Right ventricle myocardium superior (tissue), 1 donor: ENCODE measurements at places on chromosomes 1 and 21. TPM values are rescaled to one million over a fixed set of nuclear protein-coding genes. Genes with fewer than 3 reads are reported as not detected.

- DNase-seq, result no peak
Measured at GRCh38 chr1:236149003-236149595, 6.8 kb downstream of the GPR137B start.

DNA sequence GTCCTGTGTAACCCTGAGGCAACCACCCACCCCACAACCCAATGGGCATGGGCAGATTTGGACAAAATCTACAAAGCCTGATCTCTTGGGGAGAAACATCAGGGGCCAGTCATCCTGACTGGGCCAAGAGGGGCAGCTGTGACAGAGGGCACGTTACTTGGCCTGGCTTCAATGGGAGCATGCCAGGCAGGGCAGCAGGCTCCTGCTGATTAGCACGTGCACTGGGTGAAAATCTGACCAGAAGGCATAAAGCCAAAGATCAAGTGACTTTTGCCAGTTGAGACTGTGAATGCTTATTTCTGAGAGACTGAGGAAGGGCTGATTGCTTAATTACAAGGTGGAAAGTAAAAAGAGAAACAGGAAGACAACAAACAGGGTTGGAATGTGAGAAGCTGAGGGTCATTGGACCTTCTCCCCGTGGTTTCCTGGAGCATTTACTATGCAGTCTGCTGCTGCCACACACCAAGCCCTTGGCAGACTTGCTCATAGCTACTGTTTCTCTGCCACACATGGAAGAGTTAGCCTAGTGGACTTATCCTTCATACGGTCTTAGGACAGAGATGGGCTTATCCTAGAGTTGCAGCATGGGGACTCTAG, 39.8 kb upstream of the TNR start:
- no peak for DNase-seq

DNA sequence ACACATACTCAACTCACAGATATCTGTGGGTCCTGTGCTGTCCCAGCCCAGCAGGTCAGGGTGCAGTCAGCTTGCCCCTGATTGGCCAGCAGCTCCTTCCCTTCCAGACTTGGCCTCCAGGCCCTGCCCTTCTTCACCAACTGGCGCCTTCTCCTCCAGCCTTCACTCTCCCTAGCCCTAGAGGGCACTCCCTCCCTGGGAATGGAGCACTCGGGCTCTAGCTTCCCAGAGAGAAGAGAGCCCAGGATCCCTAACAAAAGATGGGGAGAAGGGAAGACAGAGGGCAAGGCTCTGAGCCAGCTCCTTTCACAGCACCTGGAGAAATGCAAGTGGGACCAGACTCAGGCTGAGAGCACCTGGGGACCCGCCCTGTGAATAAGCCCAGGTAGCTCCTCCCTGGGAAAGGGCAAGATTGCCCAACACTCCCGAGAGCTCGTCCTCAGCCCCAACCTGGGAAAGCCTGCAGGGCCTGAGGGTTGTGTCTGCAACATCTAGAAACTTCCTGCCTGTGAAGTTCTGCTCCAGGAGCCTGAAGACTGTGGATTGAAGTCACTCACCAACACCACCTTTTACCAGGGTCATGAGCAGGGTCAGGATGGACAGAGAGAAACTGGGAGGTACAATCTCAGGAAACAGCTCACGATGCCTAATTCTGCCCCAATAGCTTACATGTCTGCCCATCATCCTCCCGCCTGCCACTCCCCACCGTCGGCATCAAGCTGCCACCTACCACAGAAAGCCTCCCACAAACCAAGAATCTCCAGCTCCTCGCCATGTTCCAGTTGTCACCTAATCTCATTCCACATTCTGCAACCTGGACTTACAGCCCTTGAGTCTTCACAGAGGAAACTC, at the start of gene PGLYRP4:
TSS of gene PGLYRP4 (minus strand) at position 331 of the 852 bp plus-strand sequence. CDS start 909 bp downstream, outside the sequence.
- no peak for DNase-seq

GRCh38 chr1:199184180-199184579, 545.3 kb downstream of the PTPRC start:
- no peak for DNase-seq

GRCh38 chr1:1127551-1128451, 11.9 kb upstream of the C1orf159 start:
- no peak for DNase-seq

DNA sequence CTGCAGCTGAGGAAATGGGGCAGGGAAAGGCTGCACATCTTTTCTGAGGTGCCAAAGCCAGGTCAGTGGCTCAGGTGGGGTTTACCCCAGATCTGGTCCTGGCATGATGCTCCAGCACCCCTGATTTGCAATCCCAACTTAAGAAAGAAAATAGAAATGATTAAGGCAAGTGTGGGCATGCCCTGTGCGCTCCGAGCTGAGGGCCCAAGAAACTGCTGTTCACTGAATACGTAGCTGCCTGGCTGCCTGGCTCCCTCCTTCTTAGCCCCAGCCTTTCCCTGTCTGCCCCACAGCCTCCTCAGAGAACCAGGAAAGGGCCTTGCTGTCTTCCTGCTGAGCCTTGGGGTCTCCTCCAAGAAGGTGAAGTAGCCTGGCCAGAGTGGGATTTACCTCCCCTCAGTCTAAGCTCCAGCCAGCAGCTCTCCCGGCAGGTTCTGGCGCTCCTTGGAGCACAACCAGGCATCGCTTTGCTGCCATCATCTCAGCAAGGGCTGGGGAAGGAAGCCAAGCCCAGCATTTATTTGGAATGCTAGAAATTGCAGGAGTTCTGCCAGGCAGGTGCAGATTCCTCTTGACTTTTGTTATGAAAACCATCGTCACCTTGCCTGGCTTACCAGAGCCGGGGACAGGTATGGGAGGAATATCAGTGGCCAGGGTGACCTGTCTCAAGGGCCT, 51.3 kb upstream of the SELENON start:
- peak; percentile 14 for DNase-seq

Gene IGSF5
- 4.1 TPM for total RNA-seq

Gene INSRR
- total RNA-seq, result 0.40 TPM

Gene RSRP1
- 35.5 TPM for total RNA-seq
